ENCODE measurements at places on chromosomes 2 and 18.

DNA sequence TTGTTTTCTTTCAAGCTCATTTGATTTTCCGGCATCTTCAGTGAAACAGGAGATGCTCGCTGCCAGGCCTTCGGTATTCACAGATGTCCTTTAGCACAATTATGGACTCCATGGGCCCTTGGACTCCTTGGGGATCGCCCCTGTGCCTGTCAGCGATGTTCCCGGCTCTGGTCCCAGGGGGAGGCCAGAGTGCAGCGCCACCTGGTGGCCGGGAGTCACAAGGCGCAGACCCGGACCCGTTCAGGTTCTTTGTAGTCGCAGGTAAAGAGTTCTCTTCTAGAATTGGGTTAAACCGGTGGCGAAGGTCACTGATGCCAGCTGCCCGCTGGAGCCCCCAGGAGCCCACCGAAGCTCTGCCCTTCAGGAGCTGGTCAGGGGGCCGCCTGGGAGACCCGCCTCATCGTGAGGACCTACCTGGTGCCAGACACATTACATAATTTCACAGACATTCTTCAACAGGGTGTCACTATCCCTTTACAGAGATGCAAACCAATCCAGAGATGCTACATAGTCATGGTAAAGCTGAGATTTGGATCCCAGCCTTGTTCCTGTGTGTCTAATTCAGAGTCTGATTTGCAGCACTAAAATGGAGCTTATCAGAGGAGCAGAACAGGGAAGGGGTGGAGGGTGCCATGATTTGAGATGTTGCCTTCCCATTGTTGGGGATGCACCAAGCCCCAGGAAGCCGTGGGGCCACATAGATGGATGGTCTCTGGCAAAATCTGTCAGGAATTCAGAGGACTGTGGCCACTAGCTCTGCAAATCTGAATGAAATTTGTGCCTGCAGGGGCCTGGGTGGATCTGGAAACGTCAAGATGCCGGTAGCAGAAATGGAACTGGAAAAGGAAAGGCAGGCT, 6.0 kb upstream of the INPP5D start:
- DNase-seq: peak; percentile 63

DNA sequence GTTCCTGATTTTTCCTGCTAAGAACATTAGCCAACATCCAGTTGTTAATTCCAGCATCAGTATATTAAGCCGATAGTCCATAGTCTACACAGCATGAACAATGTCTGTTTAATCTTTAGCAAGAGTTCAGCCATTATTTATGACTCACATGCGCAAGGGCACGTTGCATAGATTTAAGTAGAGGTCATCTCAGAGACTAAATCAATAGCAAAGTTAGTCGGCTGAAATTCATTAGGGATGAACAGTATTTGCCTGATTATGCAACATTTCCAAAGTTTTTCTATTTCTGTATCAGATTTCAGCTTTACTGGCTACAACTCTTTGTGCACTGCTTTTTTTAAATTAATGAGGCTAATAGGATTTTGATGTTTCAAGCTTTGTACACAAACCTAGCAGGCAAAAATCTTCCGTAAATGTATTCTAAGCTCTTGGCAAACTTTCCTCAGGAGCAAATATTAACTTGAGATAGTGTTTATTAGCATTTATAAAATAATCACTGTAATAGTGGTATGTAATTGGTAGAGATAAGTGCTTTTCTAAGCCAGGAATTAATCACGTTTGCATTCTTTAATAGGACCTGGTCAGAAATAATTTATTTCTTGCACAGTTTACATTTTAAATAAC, 578.7 kb upstream of the ID2 start:
- no peak for DNase-seq

- DNase-seq: peak; percentile 17
Measured at GRCh38 chr2:20241973-20242726, 17.2 kb upstream of the SDC1 start.

GRCh38 chr2:234267534-234267933, 217.0 kb downstream of the SPP2 start:
- DNase-seq: no peak

DNA sequence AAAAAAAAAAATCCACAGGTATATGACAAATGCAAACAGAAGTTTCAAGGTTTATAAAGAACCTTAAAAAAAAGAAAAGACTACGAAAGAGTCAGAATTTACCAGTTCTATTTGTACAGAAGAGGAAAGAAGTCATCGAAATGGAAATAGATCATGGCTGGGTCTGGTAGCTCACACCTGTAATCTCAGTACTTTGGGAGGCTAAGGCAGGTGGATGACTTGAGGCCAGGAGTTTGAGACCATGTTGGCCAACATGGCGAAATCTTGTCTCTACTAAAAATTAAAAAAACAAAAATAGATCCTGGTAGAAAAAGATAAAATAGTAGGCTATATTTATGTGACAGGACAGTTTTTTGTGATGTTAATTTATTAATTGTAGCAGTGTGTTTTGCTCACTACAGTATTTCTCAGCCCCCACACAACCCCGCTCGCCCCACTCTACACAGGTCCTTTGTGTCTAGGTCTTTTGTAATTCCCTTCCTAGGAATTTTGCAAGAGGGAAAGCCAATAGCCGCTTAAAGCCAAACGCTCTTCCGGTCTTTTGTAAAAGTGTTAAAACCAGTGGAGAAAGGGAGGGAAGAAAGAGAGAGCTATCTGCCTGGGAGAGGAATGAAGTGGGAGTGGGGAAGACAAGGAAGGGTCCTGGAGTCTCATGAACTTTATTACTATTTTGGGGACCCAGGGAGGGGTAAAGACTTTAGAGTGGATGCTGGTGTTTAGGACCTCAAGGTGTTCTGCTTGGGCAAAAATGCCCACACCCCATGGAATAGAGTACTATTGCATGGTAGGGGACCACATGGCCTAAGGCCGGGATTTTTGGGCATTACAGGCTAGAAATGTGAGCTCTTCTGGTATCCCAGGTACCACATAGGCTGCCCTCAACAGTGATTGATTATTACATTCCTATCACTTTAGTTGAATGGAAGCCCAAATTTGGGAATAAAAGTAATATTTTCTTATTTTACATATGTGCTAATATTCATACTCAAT, 59.4 kb upstream of the XPO1 start:
- no peak for DNase-seq

DNA sequence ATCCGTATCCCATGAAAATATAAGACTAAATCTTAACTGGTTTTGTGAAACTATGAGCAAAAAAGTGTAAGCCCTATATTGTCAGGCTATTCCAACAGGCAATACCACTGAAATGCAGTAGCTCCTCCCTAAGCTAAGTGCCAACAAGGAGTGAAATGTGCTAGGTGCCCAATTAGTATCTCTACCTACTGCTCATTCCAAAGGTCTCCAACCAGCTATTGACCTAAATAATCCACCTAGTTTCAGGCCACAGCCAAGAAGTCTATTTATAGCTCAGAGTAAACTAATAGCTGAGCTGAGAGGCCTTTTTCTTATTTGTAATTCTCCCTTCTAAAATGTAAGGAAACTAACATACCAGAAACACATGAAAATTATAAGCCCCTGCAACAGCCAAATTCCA, 482.2 kb downstream of the DCC start:
- no peak for DNase-seq

DNA sequence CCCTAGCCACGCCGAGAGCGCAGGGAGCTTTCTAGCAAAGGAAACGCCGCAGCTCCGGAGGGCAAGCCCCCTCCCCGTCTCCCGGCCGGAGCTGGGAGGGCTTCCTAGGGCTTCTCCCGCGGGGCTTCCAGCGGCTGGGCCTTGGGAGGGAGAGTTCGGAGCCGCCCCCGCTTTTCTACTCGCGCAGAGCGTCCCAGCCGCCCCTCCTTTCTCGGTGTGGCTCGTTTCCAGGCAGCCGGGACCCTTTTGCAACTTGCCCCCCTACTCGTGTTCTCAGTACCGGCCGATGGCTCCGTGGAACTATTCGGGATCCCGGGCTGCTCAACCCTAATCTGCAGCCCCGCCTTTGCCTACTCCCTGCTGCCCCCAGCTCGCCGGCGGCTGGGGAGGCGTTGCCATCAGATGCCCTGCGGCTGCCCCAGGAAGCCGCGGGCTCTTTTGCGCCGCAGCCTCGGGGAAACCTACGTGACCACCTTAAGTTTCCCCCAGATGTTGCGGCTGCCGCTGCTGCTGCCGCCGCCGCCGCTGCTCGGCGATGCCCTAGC, 1.5 kb upstream of the NR4A2 start:
- no peak for DNase-seq

DNA sequence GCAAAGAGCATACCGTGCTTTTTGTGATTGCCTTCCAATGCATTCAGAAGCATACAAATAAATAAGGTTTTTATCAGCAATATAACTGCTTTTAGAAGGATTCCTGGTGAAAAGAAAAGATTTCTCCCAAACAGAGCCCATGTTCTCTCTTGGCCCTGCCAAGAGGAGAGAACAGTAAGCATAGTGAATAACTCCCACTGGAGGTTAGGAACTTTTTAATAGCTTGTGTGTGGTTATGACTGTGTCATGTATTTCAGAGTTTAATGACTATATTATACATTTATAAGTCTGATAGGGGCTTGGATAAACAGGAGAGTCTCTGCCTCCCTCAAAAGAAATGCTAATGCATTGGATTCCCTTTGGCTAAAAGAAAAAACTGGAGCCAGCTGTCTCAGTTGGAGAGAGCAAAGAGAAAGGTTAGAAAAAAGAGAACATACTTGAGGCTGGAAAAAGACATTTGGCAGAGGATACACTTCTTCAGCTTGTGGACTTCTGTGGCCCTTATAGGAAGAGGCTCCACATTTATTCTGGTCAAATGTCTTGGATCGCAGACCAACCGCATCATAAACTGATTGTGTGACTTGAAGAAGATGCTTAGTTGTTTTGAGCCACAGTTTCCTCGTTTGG, 63.0 kb upstream of the SPRED2 start:
- DNase-seq: no peak

DNA sequence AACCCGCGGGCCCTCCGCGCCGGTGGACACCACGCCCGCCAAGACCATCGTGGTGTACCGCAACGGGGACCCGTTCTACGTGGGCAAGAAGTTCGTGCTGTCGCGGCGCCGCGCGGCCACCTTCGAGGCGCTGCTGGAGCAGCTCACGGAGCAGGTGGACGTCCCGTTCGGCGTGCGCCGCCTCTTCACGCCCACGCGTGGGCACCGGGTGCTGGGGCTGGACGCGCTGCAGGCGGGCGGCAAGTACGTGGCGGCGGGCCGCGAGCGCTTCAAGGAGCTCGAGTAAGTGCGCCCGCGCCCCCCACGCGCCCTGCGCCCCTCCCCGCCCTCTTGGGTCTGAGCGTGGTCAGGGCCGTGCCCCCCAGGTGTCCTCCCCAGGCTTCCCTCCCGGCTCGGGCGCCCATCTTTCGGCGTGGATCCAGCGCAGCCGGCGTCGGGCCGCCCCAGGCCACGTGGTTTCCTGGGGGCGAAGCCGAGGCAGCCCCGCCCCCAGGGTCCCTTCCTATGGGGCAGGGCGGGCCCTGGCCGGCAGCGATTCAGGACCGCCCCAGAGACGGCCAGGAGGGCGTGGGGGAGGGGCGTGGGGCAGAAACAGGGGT, 481 bp downstream of the DCDC2C start:
- no peak for DNase-seq
